ENCODE measurements at places on chromosomes 5 and 9.

- no peak for DNase-seq
These were observed 90.9 kb downstream of the THBS4 start for GRCh38 chr5:80125962-80126480.

DNA sequence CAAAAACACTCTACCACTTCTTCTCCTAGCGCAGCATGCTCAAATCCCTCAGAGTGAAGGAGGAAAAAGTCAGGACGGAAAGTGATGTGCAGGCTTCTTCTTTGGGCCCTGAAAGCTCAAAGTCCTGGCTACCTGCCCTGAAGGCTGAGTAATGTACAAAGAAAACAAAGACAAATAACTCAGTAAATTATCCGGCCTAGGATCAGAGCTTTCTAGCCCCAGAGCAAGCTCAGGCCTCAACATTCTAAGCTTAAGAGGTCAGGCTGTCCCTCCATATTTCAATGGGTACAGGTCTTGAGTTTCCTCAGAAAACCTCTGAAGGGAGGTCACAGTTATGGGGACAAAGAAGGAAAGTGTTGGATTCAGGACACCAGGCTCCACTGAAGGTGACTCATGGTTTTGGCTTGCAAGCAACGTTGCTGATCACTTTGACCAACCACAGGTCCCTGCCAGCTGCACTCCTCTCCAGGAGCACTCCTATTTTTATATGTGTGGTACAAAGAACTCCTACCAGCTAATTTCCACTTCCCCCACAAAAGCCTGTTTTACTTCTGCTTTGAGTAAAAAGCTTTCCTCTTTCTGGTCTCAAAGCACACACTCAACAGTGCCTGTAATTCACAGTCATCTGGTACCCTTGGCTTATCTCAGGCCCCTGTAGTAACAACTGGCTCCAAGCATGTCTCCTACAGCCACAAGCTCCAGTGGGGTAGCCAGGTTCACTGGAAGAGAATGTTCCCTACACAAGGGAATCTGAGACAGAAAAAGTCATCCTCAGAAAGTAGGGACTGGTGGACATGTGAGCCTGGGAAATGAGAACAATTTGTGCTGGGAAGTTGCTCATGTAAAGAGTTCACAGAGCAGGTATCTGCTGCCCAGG, 115.7 kb downstream of the UGCG start:
- no peak for DNase-seq

DNA sequence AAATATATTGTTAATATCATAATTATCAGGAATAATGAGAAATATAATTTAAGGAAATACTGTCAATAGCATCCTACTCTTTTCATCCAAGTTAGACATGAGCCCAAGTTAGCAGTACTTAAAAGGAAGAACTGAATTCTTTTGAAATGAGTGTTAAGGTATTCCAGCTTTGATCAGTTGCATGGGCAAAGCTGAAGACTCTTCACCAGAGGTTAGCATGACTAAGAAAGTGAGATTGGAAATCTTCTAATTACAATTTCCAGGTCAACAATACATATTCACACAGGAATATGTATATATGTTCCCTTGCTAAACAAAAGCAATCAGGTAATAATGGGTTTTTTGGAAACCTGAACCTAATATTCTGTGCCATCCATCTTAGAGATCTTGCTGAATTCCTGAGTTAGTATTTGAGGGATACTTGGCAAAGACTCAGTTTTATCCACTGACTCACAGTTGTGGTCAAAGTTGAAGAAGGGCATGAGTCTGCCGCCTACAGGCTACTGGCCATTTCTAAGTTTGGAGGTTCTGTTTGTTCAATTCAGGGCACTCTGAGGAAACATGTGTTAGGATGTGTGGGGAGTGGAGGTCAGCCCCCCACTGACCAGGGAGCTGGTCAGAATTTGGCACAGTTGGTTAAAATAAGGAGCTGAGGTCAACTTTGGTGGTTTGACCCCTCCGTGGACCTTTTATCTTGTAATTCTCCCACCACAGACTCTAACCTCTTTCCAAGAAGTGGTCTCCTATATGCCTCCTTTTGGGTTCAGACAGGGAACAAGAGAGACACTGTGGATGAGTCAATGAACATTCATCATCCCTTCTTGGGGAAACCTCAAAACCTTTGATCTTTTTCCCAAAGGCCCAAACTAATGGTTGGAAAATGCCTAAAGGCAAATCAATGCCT, 118.3 kb downstream of the PIK3R1 start:
- DNase-seq, result no peak

DNA sequence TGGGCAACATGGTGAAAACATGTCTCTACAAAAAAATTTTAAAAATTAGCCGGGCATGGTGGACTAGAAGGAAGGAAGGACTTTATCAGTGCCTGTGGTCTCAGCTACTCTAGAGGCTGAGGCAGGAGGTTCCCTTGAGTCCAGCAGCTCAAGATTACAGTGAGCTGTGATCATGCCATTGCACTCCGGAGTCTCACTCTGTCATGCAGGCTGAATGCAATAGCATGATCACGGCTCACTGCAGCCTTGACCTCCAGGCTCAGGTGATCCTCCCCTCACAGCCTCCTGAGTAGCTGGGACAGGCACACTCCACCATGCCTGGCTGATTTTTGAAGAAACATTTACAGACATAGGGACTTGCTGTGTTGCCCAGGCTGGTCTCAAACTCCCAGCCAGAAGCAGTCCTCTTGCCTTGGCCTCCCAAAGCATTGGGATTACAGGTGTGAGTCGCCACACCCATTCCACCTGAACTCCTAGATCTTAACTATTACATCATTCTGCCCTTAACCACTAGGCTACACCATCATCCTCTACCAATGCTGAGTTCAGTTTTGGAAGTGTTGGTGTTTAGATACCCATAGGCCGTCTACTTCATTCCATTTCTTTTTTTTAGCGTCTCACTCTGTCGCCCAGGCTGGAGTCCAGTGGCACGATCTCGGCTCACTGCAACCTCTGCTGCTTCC, 2.0 kb upstream of the URM1 start:
- no peak for DNase-seq

- DNase-seq, result no peak
These were observed 9.2 kb upstream of the ISL1 start for GRCh38 chr5:51373880-51374523.

- no peak for DNase-seq
These were observed 69.7 kb upstream of the RASA1 start for GRCh38 chr5:87198010-87198409.

Data from type B pancreatic cell (in vitro differentiated cells).